ENCODE measurements at places on chromosomes 7 and 10. TPM values are rescaled to one million over a fixed set of nuclear protein-coding genes. Genes with fewer than 3 reads are reported as not detected.

DNA sequence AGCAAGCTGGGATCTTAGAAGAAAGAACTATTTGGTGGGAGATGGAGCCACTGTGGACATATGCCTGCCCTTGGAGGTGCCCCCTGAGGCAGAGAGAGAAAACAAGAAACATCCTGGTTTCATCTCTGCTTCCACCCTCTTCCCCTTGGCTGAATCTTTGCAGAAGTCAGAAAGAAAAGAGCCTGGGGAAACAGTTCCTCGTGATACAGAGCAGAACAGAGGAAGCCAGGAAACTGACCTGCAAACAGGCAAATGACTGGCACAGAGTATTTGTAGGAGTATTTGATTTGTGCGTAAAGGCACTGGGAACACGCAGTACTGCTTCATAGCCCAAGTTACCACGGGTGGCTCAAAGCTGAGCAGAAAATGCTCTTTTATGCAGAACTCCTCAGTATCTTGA lies 7.0 kb upstream of the KEL start:
- H3K27me3 ChIP-seq = no peaks in the 10 kb centered on the region
- no peaks in the 10 kb centered on the region for H3K4me1 ChIP-seq
- DNase-seq = no peak
- H3K36me3 ChIP-seq = no peaks in the 10 kb centered on the region
- H3K4me3 ChIP-seq = no peak overlapping the region
- H3K27ac ChIP-seq = no peak overlapping the region

DNA sequence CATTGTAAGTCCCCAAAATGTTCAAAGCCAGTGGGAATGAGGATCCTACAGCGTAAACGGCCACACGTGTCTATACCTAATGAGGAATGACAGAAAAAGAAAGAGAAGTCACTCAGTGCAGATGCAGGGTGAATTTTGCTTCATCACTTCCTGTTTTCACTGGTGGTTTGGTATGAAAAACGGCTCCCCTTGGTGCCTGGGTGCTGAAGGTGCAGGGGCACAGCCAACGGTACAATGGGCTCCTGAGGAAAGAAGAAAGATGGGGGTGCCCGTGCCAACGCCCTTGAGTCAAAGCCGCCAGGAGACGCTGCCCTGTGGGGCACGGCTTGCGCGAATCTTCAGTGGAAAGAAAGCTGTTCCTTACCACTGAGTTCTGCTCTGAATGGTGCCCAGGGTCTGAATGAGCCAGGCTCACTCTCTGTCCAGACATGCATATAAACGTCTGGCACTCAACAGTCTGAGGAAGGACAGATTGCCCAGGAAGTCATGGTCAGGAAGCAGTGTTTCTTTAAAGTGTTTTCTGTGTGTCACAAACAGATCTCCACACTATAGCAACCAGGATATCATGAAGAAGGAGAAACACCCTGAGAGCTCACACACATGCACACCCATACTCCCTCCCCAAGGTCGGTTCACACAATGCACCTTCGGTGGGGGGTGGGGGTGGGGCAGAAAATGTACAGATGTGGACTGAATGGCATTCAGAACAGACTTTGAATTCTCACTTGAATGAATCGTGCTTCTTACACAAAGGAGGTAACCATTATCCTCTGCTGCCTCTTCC lies 105.8 kb downstream of the ELMO1 start:
- H3K27ac ChIP-seq = no peak overlapping the region
- H3K4me1 ChIP-seq = no peaks in the 10 kb centered on the region
- H3K4me3 ChIP-seq = no peak overlapping the region

- H3K4me3 ChIP-seq = no peak overlapping the region
- DNase-seq = no peak
- H3K4me1 ChIP-seq = no peaks in the 10 kb centered on the region
- H3K27ac ChIP-seq = no peak overlapping the region
- H3K36me3 ChIP-seq = no peaks in the 10 kb centered on the region
Observed at GRCh38 chr7:80213814-80214213, 79.2 kb downstream of the GNAI1 start.

DNA sequence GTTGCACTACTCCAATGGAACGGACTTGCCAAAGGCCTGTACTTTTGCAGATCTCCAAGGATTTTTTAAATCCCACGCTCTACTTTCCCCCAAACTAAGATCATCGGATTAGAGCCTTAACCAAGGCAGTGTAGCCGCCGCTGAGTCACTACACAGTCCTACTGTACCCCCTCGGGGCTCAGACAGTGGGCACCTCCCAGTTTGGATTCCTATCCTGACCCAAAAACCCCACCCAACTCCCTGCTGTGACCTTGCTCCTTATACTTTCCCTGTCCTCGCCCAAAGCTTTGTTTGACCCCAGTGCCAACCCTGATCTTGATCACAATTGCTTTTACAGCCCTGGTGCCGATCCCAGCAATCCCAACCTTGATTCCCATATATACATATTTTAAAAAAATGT lies 17.5 kb upstream of the PLAU start:
- peaks cover 12% of the 10 kb centered on the region for H3K4me1 ChIP-seq
- no peak for DNase-seq
- H3K4me3 ChIP-seq = no peak overlapping the region
- no peaks in the 10 kb centered on the region for H3K36me3 ChIP-seq

- H3K27ac ChIP-seq = no peak overlapping the region
- H3K4me3 ChIP-seq = no peak overlapping the region
- no peak for DNase-seq
- no peaks in the 10 kb centered on the region for H3K36me3 ChIP-seq
- H3K4me1 ChIP-seq = peaks cover 11% of the 10 kb centered on the region
- H3K27me3 ChIP-seq = no peaks in the 10 kb centered on the region
Observed at GRCh38 chr7:33836797-33837355, 68.5 kb upstream of the BMPER start.

GRCh38 chr7:23114896-23115295 lies 9.3 kb downstream of the KLHL7 start:
- no peaks in the 10 kb centered on the region for H3K27me3 ChIP-seq
- H3K36me3 ChIP-seq = no peaks in the 10 kb centered on the region
- H3K27ac ChIP-seq = no peak overlapping the region

DNA sequence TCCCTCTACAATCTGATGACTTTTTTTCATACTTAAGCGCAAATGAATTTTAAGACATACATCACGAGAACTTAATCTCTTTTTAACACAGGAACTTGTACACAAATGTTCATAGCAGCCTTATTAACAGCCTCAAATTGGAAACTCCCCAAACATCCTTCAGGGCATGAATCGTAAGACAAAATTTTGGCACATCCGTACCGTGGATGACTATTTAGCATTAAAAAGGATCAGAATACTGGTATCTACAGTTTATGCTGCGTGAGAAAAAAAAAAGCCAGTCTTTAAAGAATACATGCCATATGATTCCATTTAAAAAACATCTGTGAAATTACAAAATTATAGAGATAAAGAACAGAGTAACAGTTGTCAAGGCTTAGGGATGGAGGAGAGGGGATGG lies 46.8 kb downstream of the PDE1C start:
- H3K36me3 ChIP-seq = no peaks in the 10 kb centered on the region
- no peak overlapping the region for H3K27ac ChIP-seq
- no peak overlapping the region for H3K4me3 ChIP-seq
- no peaks in the 10 kb centered on the region for H3K27me3 ChIP-seq
- no peaks in the 10 kb centered on the region for H3K4me1 ChIP-seq
- DNase-seq = no peak

GRCh38 chr10:123379156-123379555 lies 225.0 kb downstream of the BUB3 start:
- no peaks in the 10 kb centered on the region for H3K27me3 ChIP-seq
- no peak overlapping the region for H3K27ac ChIP-seq
- no peaks in the 10 kb centered on the region for H3K4me1 ChIP-seq
- H3K4me3 ChIP-seq = no peak overlapping the region
- DNase-seq = no peak

DNA sequence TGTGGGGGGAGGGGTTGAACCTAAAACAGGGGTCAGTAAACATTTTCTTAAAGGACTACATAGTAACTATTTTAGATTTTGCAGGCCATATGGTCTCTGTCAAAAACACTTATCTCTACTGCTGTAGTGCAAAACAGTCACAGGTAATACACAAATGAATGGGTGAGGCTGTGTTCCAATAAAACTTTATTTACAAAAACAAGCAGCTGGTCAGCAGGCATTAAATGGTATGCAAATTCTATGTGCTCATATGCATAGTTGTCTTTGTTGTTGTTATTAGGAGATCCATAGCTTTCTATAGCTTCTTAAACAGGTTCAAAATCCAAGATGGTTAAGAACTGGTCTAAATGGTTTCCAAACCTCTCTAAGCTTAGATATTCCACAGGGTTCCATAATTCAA lies 302.6 kb downstream of the RNLS start:
- no peak overlapping the region for H3K4me3 ChIP-seq
- no peaks in the 10 kb centered on the region for H3K4me1 ChIP-seq
- no peak for DNase-seq
- no peak overlapping the region for H3K27ac ChIP-seq
- no peaks in the 10 kb centered on the region for H3K36me3 ChIP-seq

GRCh38 chr10:113753020-113753692 lies 1.7 kb downstream of the PLEKHS1 start:
- no peak overlapping the region for H3K27ac ChIP-seq
- H3K27me3 ChIP-seq = no peaks in the 10 kb centered on the region
- no peak for DNase-seq
- H3K4me1 ChIP-seq = no peaks in the 10 kb centered on the region
- H3K4me3 ChIP-seq = no peak overlapping the region
- no peaks in the 10 kb centered on the region for H3K36me3 ChIP-seq

The MGAM2 gene
- total RNA-seq = 0.13 TPM

- H3K4me1 ChIP-seq = peaks cover 14% of the 10 kb centered on the region
- H3K27ac ChIP-seq = peak overlapping the region; percentile 38
- no peak overlapping the region for H3K4me3 ChIP-seq
- H3K36me3 ChIP-seq = no peaks in the 10 kb centered on the region
- no peak for DNase-seq
Observed at GRCh38 chr10:1115607-1115955, 59.4 kb downstream of the WDR37 start.

The TYW1B gene
- 2.7 TPM for total RNA-seq

GRCh38 chr10:79929409-79929904 lies 19.4 kb downstream of the SFTPD start:
- H3K36me3 ChIP-seq = no peaks in the 10 kb centered on the region
- peak; percentile 63 for DNase-seq
- H3K4me3 ChIP-seq = no peak overlapping the region
- H3K4me1 ChIP-seq = peaks cover 3% of the 10 kb centered on the region
- H3K27ac ChIP-seq = no peak overlapping the region
- H3K27me3 ChIP-seq = no peaks in the 10 kb centered on the region

The PRLHR gene
- not detected for total RNA-seq

- H3K27ac ChIP-seq = no peak overlapping the region
- H3K27me3 ChIP-seq = no peaks in the 10 kb centered on the region
- H3K36me3 ChIP-seq = no peaks in the 10 kb centered on the region
- no peaks in the 10 kb centered on the region for H3K4me1 ChIP-seq
- no peak overlapping the region for H3K4me3 ChIP-seq
Observed at GRCh38 chr10:57830877-57831560, 436.7 kb downstream of the IPMK start.

- no peaks in the 10 kb centered on the region for H3K36me3 ChIP-seq
- peaks cover 68% of the 10 kb centered on the region for H3K4me1 ChIP-seq
- DNase-seq = peak; percentile 83
Observed at GRCh38 chr10:6737080-6737641, 157.1 kb upstream of the PRKCQ start.

The GDF2 gene
- not detected for total RNA-seq

The CRHR2 gene
- not detected for total RNA-seq

DNA sequence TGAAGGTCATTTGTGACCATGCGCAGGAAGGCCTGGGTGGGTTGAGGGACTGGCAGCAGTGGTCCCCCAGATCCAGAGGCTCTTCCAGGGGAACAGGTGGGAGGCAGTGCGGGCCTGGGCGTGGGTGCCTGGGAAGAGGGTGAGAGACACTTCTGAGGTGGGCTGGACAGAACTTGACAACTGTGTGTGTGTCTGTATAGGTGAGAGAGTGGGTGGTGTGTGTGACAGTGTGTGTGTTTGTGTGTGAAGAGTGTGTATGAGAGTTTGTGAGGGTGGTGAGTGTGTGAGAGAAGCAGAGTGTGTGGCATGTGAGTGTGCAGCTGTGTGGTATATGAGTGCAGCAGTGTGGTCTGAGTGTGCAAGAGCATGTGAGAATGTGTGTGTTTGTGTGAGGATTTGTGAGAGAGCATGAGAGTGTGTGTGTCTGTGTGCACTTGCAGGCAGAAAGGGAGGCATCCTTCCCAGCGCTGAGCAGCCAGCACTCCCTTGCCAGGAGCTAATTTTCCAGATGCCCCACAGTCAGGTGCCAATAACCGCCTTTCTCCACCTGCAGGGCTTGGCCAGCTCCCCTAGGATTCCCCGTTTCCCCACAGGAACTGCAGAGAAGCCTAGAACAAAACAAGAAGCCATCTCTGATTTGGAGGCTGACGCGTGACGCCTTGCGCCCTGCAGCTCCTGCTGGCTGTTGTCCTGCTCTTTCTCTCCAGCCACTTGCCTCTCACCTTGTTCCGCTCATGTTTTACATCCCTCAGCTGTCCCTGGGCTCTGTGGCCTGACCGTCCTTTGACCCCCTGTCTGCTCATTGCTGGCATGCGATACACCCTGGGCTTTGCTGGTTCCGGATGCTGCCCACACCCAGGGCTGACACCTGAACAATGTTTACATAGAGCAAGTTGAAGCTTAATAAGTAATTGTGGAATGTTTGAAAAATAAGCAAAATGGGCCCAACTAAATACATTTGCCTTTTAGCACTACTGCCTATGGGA lies 88.0 kb downstream of the TMEM178B start:
- H3K4me1 ChIP-seq = no peaks in the 10 kb centered on the region

DNA sequence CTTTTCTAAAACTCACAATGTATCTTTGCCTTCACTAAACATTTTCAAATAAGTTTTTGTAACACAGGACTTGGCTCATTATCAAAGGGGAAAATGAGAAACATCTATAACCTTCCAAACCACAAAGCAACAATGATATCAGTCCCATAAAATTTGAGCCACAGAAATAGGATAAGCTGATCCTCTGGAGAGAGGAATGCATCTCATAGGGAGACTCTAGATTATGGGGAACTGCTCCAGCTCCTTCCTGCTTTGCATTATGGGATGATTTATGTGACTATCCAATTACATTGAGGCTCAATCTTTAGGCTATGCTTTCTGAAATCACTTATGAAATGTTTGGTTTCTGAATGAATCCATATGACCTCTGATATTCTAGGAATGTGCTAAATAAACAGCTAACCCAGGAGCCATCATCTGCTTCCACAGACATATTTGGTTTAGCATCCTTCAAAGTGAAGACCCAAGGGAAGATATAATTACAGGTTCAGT lies 70.4 kb downstream of the CUBN start:
- no peak overlapping the region for H3K27ac ChIP-seq
- DNase-seq = no peak
- H3K4me3 ChIP-seq = no peak overlapping the region
- H3K27me3 ChIP-seq = no peaks in the 10 kb centered on the region

DNA sequence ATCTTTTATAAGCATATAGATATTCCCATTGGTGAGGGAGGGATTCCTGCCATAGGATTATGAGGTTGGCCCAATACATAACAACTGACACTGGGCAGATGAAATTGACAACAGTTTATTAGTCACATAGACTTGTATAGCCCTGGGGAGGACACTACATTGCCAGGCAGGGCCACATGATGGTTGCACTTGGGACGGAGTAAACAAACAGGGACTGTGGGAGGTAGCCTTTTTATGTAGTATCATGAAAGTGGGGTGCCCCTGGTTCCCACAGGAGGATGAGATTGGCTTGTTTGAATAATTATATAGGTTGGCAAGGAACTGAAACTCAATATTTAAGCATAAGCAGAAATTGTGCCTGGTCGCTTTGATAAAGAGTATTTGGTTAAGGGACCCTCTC lies 23.5 kb downstream of the TRIM24 start:
- H3K4me1 ChIP-seq = no peaks in the 10 kb centered on the region
- no peak overlapping the region for H3K27ac ChIP-seq
- H3K36me3 ChIP-seq = no peaks in the 10 kb centered on the region
- H3K27me3 ChIP-seq = no peaks in the 10 kb centered on the region
- no peak overlapping the region for H3K4me3 ChIP-seq

Measured in gastrocnemius medialis (tissue), 4 donors.